ENCODE measurements at places on chromosomes 5 and 9.

- peak; percentile 11 for DNase-seq
Observed at GRCh38 chr5:107861565-107861964, 190.8 kb upstream of the EFNA5 start.

- DNase-seq: no peak
Observed at GRCh38 chr5:96714450-96714849, 52.3 kb downstream of the CAST start.

DNA sequence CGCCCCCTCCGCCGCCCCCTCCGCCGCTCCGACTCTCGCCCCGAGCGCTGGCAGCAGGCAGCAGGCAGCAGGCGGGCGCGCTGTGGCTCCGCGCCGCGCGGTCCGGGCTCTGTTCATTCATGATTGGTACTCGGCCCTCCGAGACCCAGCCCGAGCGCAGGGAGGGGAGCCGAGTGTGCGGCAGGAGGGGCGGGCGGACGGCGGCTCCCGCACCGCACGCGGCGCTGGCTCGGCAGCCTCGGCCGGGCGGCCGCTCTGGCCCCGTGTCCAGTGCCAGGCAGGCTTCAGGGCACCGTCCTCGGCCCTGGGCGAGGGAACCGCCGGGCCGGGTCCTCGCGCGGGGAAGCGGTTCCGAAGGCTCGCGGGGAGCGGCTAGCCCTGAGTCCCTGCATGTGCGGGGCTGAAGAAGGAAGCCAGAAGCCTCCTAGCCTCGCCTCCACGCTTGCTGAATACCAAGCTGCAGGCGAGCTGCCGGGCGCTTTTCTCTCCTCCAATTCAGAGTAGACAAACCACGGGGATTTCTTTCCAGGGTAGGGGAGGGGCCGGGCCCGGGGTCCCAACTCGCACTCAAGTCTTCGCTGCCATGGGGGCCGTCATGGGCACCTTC is at the start of gene KCNIP1:
Gene KCNIP1 (plus strand): TSS at position 31 of the 607 bp plus-strand sequence.
- DNase-seq: no peak

DNA sequence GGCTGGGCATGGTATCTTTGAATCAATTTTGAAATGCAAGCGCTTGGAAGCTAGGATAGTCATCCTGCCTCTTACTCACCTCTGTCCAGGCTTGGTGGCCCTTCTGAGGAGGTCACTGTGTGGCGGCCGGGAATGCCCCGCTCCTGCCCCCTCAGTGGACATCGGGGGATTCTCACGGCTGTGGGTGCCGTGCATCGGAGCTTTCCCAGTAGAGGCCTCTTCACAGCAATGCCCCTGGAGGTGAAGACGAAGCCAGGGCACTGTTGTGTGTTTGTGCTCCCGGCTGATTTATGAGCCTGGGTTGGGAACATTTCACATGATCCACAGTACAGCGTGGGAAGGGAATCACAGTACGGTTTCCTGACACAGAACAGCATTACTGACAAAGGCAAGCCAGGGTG is 147.5 kb downstream of the NXNL2 start:
- DNase-seq: no peak

- DNase-seq: peak; percentile 77
Observed at GRCh38 chr9:127707766-127708165, 978 bp downstream of the CFAP157 start.
